ENCODE measurements at places on chromosomes 1 and 21.
A peak's percentile ranks its signal among the peaks of the same experiment; 100 is the strongest.

DNA sequence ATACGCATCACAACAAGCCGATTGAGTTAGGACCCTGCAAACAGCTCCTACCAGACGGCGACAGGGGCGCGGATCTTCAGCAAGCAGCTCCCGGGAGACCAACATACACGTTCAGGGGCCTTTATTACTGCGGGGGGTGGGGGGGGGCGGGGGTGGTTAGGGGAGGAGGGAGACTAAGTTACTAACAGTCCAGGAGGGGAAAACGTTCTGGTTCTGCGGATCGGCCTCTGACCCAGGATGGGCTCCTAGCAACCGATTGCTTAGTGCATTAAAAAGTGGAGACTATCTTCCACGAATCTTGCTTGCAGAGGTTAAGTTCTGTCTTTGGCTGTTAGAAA, 162.0 kb downstream of the RUNX1 start:
- DNase-seq: no peak

DNA sequence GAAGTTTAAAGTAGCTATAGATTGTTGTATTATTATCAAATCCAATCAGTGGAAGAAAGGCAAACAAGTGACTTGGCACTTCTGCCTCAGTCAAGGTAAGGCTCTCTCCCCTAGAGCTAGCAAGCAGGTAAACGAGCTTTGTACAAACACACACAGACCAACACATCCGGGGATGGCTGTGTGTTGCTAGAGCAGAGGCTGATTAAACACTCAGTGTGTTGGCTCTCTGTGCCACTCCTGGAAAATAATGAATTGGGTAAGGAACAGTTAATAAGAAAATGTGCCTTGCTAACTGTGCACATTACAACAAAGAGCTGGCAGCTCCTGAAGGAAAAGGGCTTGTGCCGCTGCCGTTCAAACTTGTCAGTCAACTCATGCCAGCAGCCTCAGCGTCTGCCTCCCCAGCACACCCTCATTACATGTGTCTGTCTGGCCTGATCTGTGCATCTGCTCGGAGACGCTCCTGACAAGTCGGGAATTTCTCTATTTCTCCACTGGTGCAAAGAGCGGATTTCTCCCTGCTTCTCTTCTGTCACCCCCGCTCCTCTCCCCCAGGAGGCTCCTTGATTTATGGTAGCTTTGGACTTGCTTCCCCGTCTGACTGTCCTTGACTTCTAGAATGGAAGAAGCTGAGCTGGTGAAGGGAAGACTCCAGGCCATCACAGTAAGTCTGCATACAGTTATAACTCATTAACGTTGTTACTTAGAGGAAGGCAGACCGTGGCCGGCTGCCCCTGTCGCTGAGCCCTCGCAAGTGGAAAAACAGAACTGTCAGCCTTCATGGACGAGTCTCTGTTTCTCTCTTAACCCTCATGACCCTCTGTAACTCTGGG, at the start of gene PALMD:
TSS of gene PALMD (plus strand) at position 415 of the 833 bp plus-strand sequence. CDS start at position 620, 205 bp downstream.
- DNase-seq: no peak

DNA sequence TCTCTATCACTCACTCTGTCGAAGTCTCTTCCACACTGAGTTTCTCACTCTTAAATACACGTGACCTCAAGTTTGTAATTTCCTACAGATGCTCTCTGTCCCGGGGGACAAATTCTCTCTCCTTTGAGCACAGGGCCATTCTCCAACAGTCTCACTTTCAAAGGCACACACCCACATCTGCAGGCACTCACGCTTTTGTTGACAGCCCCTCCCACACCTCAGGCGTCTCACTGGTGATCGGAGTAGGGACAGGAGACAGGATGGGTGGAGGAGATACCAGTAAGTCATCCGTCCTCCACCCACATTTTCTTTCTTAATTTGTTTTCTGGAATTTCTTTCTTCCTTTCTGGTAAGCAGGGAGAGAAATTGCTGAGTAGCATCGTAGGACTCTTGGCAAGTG, 40.6 kb upstream of the GREM2 start:
- DNase-seq: no peak

GRCh38 chr1:40758004-40758403, 25.6 kb upstream of the KCNQ4 start:
- no peak for DNase-seq

- no peak for DNase-seq
Measured at GRCh38 chr1:228123505-228123904, 14.4 kb upstream of the MRPL55 start.

DNA sequence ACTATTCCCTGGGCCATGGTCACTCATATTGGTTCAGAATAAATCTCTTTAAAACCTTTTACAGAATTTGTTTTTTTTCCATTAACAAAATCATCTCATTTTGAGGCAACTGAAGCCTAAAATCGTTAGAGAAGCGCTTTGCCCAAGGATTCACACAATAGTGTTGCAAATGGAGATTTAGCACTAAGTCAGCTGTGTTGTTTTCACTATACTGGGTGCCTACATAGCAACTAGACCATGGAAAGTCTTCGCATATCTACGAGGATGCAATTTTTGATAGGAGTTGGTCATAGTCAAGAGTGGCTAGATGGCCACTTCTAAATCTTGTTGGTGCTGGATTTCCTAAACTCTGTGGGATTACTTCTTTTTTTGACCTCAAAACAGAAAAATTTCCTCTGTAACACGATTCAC, 530 bp upstream of the TIPRL start:
- DNase-seq: no peak

DNA sequence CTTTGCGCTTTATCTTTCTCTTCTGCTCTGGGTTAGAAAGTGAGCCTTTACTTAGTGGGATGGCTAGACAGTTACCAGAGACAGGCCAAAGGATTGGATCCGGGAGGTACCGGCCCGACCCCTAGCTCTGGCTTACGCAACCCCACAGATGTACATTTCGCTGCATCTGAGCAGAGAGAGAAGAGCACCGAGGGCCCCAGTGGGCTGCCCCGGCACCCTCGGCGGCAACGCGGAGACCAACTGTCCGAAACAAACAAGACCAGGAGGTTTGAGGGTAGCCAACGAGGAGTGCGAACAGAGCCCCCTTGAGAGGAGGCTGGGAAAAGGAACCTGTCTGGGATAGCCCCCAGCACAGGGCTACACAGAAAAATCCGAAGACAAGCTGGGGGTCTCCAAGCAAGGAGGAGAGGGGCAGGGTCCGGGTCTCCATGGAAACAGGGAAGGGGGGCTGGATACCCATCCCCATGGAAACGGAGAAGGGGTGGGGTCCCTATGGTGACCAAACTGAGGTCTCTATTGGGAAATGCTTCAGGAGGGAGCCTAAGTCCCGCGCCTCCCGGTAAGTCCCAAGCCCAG, 373 bp downstream of the MTF1 start:
- DNase-seq: no peak

- no peak for DNase-seq
Measured at GRCh38 chr1:238443687-238444086, 553.0 kb upstream of the ZP4 start.

DNA sequence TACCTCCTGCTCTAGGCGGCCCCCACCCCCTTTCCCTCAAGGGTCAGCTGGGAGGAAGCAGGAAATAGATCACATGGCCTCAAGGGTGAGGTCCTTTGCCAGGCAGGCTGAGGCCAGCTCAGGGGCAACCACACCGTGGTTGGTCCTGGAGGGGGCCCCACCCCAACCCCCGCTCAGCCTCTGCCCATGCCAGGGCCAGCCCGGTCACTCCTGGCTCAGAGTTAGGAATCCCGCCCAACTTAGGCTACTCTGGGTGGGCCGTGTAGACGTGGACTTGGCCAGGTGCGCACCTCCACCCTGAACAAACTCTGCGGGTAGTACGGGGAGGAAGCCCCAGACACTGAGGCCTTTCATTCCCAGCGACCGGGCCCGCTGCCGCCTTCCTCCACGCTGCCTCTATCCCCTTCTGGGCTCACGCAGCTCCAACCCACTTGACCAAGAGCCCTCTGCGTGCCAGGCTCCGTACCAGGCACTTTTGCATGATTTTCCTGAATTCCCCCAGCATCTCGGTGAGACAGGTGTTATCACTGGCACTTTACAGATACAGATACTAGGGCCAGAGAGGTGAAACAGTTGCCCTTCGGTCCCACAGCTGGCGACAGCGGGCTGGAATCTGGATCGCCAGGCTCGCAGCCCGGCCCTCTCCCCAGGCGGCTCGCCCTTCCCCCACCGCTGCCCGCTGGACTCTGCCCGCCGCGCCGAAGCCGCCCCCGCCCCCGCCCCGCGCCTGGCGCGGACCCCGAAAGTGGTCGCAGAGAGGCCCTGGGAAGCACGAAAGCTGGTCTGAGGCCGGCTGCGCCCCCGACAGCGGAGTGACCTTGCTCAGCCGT, 769 bp downstream of the GALE start:
- no peak for DNase-seq

- DNase-seq: no peak
Measured at GRCh38 chr1:18736958-18737357, 106.3 kb downstream of the PAX7 start.

DNA sequence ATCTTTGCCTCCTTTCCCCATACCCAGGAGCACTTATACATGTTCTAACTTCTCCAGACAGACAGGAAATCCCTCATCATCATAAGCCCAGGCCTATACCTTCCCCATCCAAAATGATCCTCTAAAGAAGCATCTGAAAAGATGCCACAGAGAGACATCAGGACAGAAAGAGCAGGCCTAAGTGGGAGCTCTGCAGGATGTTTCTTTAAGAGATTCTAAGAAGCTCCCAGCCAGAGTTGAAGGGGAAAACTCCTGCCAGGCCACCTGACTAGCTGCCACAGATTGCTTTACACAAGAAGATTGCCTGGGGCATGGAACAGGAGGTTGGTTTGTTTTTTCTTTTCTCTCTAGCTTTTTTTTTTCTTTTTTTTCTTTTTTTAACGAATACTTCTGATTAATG, 275.8 kb downstream of the VAV3 start:
- DNase-seq: no peak

DNA sequence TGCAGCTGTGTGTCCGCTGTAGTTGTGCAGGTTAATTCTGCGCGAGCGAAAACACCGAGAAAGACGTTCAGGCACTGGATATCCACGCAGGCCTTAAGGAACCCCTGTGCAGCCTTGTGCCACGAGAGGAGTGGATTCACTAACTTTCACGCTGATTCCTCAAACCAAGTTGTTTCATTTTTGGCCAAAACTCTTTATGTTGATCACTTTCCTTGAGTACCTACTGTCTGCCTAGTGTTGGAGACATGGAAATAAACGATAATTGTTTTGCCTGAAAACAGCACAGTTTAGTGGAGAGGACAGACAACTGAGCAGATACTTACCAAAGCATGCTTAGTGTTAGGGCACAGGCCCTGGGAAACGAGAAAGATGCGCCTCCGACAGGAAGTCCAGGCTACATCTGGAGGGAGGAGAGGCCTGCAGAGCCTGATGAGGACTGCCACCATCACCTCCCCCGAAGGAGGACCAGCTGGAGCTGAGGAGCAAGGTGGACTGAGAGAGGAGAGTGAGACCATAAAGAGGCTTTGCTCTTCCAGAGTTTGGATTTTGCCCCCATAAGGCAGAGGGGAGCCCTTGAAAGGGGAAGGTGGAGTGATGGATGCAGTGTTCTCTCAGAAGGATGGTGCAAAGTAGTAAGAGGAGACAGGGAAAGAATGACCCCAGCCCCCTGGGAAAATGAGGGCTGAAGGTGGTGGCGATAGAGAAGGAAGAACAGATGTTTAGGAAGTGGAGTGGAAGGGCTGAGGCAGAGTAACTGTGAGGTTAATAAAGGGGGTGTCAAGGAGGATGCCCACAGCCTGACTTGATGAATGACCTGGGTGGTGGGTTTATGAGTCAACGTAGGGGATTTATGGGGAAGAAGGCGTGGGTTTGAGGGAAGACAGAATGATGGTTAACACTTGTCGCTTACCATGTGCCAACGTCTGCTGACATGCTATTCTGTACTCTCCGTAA, 956 bp upstream of the SCAF4 start:
- peak; percentile 5 for DNase-seq

- DNase-seq: no peak
Measured at GRCh38 chr21:29092102-29092959, 18.9 kb upstream of the CCT8 start.

- DNase-seq: no peak
Measured at GRCh38 chr1:218967836-218968235, 205.8 kb upstream of the LYPLAL1 start.

- DNase-seq: no peak
Measured at GRCh38 chr1:205568135-205568468, 63.6 kb downstream of the CDK18 start.

- no peak for DNase-seq
Measured at GRCh38 chr1:86153836-86154235, 2.7 kb downstream of the COL24A1 start.

GRCh38 chr1:247281001-247281574, 25.2 kb downstream of the VN1R5 start:
- DNase-seq: no peak

GRCh38 chr1:182279724-182280503, 111.7 kb downstream of the GLUL start:
- no peak for DNase-seq

- DNase-seq: no peak
Measured at GRCh38 chr21:22758478-22758877, 1760.3 kb downstream of the NCAM2 start.

GRCh38 chr1:71224741-71225377, 144.0 kb upstream of the ZRANB2 start:
- no peak for DNase-seq

- no peak for DNase-seq
Measured at GRCh38 chr1:77290576-77290975, 8.8 kb downstream of the AK5 start.

GRCh38 chr1:220887520-220888416, 8.5 kb downstream of the HLX start:
- no peak for DNase-seq

DNA sequence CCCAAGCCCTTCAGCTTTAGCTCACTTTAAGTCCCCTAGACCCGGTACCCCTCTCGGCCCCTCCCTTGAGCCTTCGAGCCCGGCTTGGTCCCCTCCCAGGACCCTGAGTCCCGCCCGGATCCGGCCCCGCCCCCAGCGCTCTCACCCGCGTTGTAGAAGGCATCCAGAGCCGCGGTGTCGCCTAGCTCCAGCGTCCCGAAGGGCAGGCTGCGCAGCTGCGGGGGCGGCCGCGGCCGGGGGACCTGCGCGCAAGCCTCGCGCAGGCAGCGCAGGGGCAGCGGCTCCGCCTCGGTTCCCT, 699 bp downstream of the MAP3K6 start:
- DNase-seq: peak; percentile 62

DNA sequence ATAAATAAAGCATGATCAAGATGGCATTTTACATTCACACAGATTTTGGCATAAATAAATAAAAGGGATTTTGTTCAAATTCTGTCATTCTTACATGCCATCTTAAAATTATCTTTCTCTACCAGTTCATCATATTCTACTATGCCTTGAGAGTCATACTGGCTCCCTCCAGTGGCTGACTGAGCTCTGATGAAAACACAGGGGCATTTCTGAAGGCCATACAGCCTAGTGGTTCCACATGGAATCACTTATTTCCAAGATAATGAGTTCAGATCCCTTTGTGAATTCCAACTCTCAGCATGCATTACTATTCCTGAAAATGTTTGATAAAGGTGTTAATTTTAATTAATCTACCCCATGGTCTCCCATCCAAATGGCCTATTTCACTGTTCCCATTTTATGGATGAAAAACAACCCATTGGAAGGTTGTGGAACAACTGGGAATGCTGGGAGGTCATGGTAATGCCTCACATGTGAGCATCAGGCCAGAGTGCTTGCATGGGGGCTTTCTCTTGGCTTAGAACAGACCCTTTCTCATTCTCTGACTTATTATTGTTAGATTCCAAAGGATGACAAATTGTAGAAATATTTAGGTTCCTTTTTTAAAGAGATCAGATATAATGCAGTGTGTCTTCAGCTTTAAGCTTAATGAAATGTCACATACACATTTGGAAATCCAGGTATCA, 622.4 kb upstream of the PKN2 start:
- DNase-seq: no peak
